ENCODE measurements at places on chromosomes 3 and 15.

GRCh38 chr3:23600167-23600871 lies 205.4 kb upstream of the UBE2E1 start:
- DNase-seq: peak; percentile 80

- DNase-seq: no peak
These were observed 242.1 kb downstream of the THSD4 start for GRCh38 chr15:71357321-71357732.

DNA sequence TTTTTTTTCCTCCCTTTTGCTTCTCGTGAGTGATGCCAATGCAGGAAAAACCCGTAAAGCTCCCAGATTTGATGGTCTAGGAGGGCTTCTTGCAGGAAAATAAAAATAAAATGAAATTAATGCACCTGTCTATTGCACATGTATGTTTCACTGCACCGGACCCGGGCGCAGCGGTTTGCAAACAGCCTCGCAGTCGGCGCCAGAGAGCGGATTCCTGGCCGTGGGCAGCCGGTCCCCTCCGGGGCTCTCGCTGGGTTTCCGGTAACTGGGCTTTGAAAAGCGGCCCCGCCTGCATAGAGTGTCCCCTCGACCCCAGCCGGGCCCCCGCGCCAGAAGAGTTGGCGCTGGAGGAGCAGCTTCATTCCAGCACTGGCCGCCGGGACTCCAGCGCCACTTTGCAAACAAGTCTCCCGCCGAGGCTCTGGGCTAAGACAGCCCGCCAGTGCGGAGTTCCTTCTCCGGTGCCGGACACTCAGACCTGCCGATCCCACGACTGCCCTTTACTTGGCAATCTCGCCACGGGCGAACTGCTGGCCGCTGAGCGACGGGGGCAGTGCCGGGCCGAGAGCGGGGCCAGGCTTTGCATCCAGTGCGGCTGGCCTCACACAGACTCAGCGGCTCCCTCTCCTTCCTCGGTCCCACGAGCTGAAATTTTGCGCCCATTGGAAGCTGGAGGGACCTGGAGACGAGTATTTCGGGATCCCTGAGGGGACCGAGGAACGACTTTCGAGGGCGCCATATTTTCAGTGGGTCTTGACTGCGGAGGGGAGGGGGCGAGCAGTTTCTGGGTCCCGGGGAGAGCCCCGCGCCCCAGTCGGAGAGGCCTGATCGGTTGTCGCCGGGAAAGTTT lies 225.9 kb upstream of the C2CD4B start:
- no peak for DNase-seq

DNA sequence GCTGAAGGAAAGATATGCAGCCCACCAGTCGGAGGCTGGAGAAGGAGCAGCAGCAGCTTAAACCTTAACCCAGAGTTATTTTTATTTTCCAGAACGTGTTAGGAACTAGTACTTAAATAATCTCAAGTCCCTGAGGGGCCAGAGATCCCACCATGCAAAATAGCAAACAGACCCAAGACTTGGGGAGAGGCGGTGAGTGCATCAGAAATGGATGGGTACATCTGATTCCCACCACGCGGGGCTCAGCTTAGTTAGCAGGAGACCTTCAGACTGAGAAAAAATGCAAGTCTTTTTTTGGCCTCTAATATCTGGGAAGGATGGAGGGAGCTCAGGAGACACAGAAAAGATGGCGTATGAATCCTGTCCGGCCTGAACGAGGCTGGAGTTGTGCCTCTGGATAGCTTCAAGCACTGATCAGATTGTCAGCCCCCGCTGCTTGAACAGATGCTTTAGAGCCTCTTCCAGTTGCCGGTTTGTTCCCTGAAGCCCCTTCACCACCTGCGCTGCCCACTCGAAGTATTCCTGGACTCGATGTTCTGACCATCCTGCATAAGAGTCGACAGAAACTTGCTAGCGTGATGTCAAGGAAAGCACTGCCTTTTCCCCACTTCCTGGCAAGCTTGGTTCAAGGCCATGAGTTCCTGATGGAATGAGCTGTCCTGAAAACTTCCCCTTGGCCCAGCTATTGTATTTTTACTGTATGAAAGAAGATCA lies 1.3 kb downstream of the HDDC3 start:
- DNase-seq: no peak

GRCh38 chr15:92480361-92480760 lies 86.7 kb downstream of the ST8SIA2 start:
- no peak for DNase-seq

- no peak for DNase-seq
These were observed 441.3 kb upstream of the THBS1 start for GRCh38 chr15:39139431-39140059.

DNA sequence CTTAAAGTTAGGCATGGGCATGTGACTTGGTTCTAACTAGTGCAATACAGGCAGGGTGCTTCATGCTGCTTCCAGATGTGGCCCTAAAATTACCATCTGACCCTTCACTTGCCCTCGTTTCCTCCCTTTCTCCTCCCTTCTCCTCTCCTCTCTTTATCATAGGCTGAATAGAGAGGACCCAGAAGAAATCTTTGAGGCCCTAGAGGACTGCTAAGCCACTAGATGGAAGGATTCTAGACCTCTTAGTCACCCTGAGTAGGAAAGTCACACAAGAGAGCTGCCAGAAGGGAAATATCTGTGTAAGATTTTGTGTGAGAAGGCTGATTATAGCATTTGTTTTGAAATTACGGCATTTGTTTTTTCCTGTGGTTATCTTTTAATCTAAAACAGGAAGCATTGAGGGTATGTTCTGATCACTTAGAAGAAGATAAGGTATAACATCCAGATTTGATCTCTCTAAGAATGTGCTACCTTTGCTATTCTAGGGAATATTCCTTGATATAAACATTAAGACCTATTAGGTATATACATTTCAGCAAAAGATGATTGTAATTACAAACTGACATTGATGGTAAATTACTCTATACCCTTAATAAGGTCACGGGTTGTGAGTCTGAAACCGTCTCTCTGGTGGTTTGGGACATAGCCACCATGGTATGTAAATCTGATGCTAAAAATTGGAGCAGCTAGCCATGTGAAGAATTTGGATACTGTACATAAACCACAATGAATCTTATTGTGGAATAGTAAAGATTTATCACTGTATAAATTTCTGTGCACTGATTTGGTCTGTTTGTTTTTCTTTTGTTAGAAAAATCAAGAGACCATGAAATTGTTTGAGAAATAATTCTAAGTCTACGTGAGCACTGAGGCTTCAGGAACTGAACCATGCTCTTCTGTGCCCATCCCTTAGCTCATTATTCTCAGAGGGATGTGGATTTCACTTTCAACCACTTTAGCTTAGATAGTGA lies 84.1 kb downstream of the TP63 start:
- DNase-seq: peak; percentile 42

GRCh38 chr15:47997195-47998080 lies 123.4 kb upstream of the SLC24A5 start:
- no peak for DNase-seq

Data from kidney epithelial cell (primary cell).